ELF-1 (cell line): ENCODE measurements at places on chromosomes 12 and 14.

GRCh38 chr14:24204163-24205146 lies 1.0 kb upstream of the TSSK4 start:
- DNase-seq: no peak

- DNase-seq: no peak
These were observed 193.4 kb upstream of the AMIGO2 start for GRCh38 chr12:47273191-47273626.

- peak; percentile 87 for DNase-seq
These were observed 29.3 kb downstream of the SLC7A8 start for GRCh38 chr14:23153851-23154796.

GRCh38 chr14:102903248-102903888 lies 19.1 kb upstream of the AMN start:
- DNase-seq: no peak
